ENCODE measurements at places on chromosomes 1 and 21. TPM values are rescaled to one million over a fixed set of nuclear protein-coding genes. Genes with fewer than 3 reads are reported as not detected.

ANKRD65 gene
- 0.86 TPM for total RNA-seq

FMN2 gene
- total RNA-seq = 5.3 TPM

PDZK1 gene
- total RNA-seq = 0.20 TPM

EXTL1 gene
- not detected for total RNA-seq

ZMYM4 gene
- total RNA-seq = 70.1 TPM

PTAFR gene
- total RNA-seq = 1.8 TPM

SERPINC1 gene
- not detected for total RNA-seq

DMRTA2 gene
- total RNA-seq = not detected

ITGB2 gene
- 24.8 TPM for total RNA-seq

AZIN2 gene
- 4.3 TPM for total RNA-seq

ZSCAN20 gene
- total RNA-seq = 5.1 TPM

TEDDM1 gene
- total RNA-seq = not detected

PSRC1 gene
- total RNA-seq = 13.0 TPM

ARMH1 gene
- 0.96 TPM for total RNA-seq

C1QA gene
- not detected for total RNA-seq

ZNF436 gene
- total RNA-seq = 6.5 TPM

PGBD5 gene
- total RNA-seq = 0.83 TPM

RHOU gene
- total RNA-seq = 3.6 TPM

CYYR1 gene
- total RNA-seq = not detected

TBX15 gene
- 0.09 TPM for total RNA-seq

OR2T10 gene
- total RNA-seq = not detected

SLC6A9 gene
- total RNA-seq = 62.2 TPM

RSPH1 gene
- total RNA-seq = 0.52 TPM

ETV3L gene
- not detected for total RNA-seq

SLC25A34 gene
- 1.3 TPM for total RNA-seq

RGS13 gene
- total RNA-seq = not detected

CCDC30 gene
- 3.2 TPM for total RNA-seq

IPP gene
- total RNA-seq = 17.6 TPM

TNFRSF9 gene
- 0.98 TPM for total RNA-seq

PAQR6 gene
- total RNA-seq = 21.5 TPM

UTS2 gene
- total RNA-seq = not detected

CRYBG2 gene
- 14.2 TPM for total RNA-seq

SYT14 gene
- 0.79 TPM for total RNA-seq

HES3 gene
- total RNA-seq = not detected

VASH2 gene
- total RNA-seq = not detected

PTPRF gene
- 67.2 TPM for total RNA-seq

TP73 gene
- total RNA-seq = 0.82 TPM

KCNQ4 gene
- total RNA-seq = not detected

EFCAB7 gene
- total RNA-seq = 7.9 TPM

KRTAP6-1 gene
- not detected for total RNA-seq

EFNA3 gene
- total RNA-seq = 1.7 TPM

AADACL4 gene
- total RNA-seq = not detected

MSH4 gene
- 0.17 TPM for total RNA-seq

MX1 gene
- total RNA-seq = 2.4 TPM

FCRL4 gene
- total RNA-seq = not detected

IGSF9 gene
- total RNA-seq = 0.44 TPM

SPATA45 gene
- total RNA-seq = not detected

Data from MCF 10A (cell line).